ENCODE measurements at places on chromosomes 7 and 10.

- H3K27me3 ChIP-seq = no peaks in the 10 kb centered on the region
- H3K4me3 ChIP-seq = no peak overlapping the region
- H3K36me3 ChIP-seq = no peaks in the 10 kb centered on the region
- H3K27ac ChIP-seq = no peak overlapping the region
- peaks cover 37% of the 10 kb centered on the region for H3K4me1 ChIP-seq
Observed at GRCh38 chr10:71735709-71736569, 16.4 kb upstream of the C10orf105 start.

DNA sequence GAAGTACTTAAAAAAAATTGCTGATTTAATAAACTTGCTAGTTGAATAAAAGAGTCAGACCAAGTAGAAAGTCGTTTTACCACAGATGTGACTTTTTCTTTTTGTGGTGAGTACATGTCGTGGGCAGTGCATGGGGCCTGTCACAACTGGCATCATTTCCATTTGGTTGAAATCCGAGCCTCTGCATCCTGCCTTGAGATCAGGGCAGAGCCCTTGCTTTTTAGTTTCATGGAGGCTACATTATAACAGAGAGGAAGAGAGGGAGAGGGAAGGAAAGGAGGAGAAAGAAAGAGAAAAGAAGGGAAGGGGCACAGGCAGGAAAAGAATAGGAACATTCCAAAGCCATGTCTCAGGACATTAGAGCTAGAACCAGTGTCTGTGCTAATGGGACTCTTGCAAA is 20.4 kb upstream of the INSYN2A start:
- H3K4me1 ChIP-seq = no peaks in the 10 kb centered on the region
- H3K4me3 ChIP-seq = no peak overlapping the region
- H3K27ac ChIP-seq = no peak overlapping the region

DNA sequence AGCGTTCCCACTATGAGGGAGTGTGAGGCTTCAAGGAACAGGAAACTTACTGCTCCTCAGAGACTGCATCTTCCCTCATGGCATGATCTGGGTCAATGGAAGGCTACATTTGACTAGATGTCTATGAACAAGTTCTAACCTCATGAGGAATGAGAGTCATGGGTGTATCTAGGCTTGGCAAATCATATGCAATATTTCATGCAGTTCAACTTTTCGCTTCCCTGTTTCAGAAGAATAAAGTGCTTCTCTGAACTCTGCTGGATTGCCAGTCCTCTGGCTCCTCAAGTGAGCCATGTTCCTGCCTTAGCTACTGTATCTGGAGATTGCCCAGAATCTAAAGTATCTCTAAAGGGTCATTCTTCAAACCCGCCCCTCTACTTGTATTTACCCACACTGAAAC is 54.3 kb upstream of the SEMA3A start:
- H3K4me1 ChIP-seq = no peaks in the 10 kb centered on the region
- H3K27me3 ChIP-seq = no peaks in the 10 kb centered on the region
- H3K4me3 ChIP-seq = no peak overlapping the region
- no peak overlapping the region for H3K27ac ChIP-seq
- no peaks in the 10 kb centered on the region for H3K36me3 ChIP-seq

- DNase-seq = no peak
- H3K4me1 ChIP-seq = no peaks in the 10 kb centered on the region
- no peak overlapping the region for H3K4me3 ChIP-seq
- no peak overlapping the region for H3K27ac ChIP-seq
- no peaks in the 10 kb centered on the region for H3K36me3 ChIP-seq
Observed at GRCh38 chr7:120709972-120710320, 148.0 kb downstream of the TSPAN12 start.

GRCh38 chr10:81405399-81405798 is 469.6 kb upstream of the NRG3 start:
- no peaks in the 10 kb centered on the region for H3K4me1 ChIP-seq
- no peak for DNase-seq
- H3K27me3 ChIP-seq = no peaks in the 10 kb centered on the region
- no peaks in the 10 kb centered on the region for H3K36me3 ChIP-seq
- H3K27ac ChIP-seq = no peak overlapping the region
- no peak overlapping the region for H3K4me3 ChIP-seq

DNA sequence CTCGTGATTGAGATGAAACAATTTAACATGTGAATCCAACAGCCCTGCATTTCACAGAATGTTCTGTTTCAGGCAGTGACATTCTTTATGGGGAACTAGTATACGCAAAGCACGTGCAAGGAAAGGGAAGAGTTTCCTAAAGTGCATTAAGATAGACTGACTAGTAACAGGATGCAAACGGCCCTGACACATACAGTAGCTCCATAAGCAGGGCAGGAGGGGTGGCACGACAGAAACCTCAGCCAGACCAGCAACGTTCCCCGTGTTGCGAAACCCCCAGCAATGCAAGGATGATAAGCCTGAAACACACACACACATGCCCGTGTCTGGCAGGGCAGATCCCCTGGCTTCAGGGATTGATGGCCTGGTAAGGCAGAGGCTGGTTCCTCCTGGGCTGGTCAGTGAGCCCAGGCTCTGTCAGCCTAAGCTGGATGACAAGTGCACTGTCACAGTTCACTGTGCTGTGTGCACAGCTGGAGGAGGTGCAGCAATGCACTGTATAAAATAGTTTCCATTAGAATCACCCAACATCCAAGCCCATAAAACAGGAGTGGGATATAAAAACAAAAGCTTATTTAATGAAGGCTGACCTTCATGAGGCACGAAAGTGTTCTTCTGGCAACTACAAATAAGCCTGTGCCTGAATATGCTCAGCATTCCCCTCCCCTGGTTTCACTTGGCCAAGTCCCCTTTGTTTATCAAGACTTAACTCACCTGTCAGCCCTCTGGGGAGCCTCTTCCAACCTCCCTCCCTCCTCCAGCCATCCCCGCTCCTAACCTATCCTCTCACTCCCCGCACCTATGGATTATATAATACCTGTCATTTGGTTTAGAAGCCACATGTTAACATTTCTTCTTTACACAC is 88.8 kb downstream of the GSAP start:
- H3K4me3 ChIP-seq = no peak overlapping the region
- H3K4me1 ChIP-seq = no peaks in the 10 kb centered on the region
- peak; percentile 70 for DNase-seq
- peak overlapping the region; percentile 44 for H3K27ac ChIP-seq
- no peaks in the 10 kb centered on the region for H3K36me3 ChIP-seq

DNA sequence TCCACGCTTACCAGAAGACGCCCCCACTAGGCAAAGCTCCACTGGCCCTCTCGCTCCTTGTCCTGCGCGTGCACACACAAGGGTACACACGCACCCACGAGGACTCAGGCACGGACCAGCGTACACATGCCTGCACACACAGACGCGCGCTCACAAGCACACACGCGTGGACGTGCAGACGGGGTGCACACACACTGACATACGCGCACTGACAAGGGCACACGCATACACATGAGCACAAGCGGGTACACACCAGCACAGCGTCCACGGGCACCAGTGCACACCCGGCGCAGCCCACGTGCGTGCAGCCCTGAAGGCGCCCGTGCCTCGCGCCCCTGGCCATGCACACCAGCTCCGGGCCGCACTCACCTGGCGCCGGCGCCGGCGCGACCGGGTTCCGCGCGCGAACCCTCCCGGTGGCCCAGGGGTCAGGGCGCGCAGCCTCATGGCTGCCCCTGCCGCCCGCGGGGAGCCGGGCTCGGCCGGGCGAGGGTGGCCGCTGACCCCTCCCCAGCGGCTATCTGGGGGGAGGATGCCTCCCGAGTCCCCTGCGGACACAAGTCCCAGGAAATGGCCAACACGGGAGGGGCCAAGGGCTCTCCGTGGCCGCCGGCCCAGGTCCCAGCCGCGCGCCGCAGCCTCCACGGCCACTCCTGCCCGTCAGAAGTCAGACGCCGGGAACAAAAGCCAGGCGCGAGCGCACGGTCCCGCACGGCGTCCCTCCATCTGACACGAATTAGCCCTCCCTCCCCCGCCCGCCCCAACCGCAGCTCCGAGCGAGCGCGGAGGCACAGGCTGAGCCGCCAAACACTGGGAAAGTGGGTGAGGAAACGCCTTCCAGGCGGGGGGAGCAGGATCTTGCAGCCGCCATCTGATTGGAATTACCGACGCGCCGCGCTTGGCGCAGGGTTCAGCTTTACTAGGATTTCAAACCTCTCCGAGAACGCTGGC is 45.0 kb downstream of the TNS3 start:
- H3K27me3 ChIP-seq = no peaks in the 10 kb centered on the region
- DNase-seq = peak; percentile 77
- no peaks in the 10 kb centered on the region for H3K4me1 ChIP-seq

- H3K36me3 ChIP-seq = no peaks in the 10 kb centered on the region
- H3K4me1 ChIP-seq = no peaks in the 10 kb centered on the region
- H3K27me3 ChIP-seq = no peaks in the 10 kb centered on the region
- H3K27ac ChIP-seq = no peak overlapping the region
- no peak overlapping the region for H3K4me3 ChIP-seq
- no peak for DNase-seq
Observed at GRCh38 chr10:106967452-106967851, 197.1 kb downstream of the SORCS1 start.

GRCh38 chr7:81839708-81840369 is 70.0 kb upstream of the HGF start:
- H3K27me3 ChIP-seq = no peaks in the 10 kb centered on the region
- H3K27ac ChIP-seq = no peak overlapping the region
- H3K36me3 ChIP-seq = no peaks in the 10 kb centered on the region

DNA sequence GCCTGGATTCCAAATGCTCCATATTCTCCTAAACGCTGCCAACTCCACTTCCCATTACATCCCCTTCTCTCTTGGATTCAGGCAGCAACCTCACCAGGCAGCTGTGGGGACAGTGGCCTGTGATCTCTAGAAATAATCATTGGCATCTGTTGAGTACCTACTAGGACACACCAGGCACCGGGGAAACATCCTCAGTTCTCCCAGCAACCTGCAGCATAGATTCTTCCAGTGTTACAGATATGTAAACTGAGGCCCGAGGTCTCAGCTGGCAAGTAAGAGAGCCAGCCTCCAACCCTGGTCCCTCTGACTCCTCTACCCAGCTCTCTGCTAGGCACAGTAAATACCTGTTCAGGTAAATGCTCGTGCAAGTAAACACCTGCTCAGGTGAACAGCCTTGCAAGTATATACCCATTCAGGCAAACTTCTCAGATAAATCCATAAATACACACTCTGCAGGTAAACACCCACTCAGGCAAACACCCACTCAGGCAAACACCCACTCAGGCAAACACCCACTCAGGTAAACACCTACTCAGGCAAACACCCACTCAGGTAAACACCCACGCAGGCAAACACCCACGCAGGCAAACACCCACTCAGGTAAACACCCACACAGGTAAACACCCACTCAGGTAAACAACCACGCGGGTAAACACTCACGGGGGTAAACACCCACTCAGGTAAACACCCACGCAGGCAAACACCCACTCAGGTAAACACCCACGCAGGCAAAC is 18.7 kb downstream of the ASB13 start:
- peaks cover 20% of the 10 kb centered on the region for H3K36me3 ChIP-seq
- DNase-seq = no peak
- no peak overlapping the region for H3K27ac ChIP-seq
- no peak overlapping the region for H3K4me3 ChIP-seq

DNA sequence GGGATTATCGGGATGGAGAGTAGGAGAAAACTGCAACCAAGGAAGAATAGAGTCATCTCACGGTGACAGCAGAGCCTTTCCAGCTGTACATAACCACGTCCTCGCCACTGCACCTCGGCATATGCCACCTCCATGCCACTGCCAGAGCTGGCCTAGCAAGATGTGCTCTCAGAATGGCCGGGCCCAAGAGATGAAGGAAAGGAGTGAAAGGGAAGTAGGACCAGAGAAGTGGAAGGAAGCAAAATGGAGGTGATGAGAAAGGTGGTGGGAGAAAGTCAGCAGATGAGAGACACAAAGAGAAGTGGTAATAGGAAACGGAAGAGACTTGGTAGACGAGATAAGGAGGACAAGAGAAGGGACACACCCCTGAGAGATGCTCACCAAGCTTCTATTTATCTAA is 8.0 kb upstream of the CALU start:
- DNase-seq = no peak
- H3K27ac ChIP-seq = no peak overlapping the region
- H3K4me1 ChIP-seq = no peaks in the 10 kb centered on the region
- H3K27me3 ChIP-seq = no peaks in the 10 kb centered on the region

- no peak overlapping the region for H3K27ac ChIP-seq
- H3K4me1 ChIP-seq = no peaks in the 10 kb centered on the region
- no peaks in the 10 kb centered on the region for H3K27me3 ChIP-seq
- no peaks in the 10 kb centered on the region for H3K36me3 ChIP-seq
- DNase-seq = no peak
Observed at GRCh38 chr10:78460204-78460603, 426.5 kb downstream of the RPS24 start.

DNA sequence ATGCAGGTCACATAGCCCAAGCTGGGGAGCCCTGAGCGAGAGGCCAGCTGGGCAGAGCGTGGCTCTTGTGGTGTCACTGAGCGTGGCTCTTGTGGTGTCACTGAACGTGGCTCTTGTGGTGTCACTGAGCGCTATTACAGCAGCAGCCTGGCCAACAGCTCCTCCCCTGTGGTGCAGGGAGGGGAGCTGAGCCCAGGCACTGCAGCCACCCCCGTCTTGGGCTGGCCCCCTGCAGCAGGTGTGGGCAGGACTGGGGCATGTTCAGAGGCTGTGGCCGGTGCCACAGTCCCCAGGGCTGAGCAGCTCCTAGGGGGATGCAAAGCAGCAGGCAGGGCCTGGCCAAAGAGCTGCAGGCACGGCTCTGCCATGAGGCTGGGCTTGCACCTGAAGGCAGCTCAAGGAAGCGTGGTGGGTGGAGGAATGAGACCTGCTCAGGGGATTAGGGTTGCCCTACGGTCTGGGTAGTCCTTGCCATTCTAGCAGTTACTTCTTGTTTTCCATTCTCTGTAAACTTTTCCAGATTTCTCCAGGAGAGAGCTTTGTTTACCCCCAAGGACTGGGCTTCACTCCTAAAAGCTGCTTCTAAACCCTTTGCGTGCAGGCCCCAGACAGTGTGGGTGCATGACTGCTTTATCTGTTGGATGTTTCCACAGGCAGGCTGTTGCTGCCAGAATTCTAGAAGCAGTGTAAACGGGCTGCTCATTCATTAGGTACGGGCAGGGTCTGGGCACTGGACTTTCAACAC is 29.2 kb downstream of the ZNF783 start:
- no peak overlapping the region for H3K4me3 ChIP-seq
- H3K4me1 ChIP-seq = no peaks in the 10 kb centered on the region
- H3K36me3 ChIP-seq = peaks cover 8% of the 10 kb centered on the region
- H3K27ac ChIP-seq = no peak overlapping the region
- no peaks in the 10 kb centered on the region for H3K27me3 ChIP-seq

- no peak overlapping the region for H3K27ac ChIP-seq
- no peaks in the 10 kb centered on the region for H3K27me3 ChIP-seq
- no peaks in the 10 kb centered on the region for H3K36me3 ChIP-seq
- no peak for DNase-seq
- H3K4me3 ChIP-seq = no peak overlapping the region
Observed at GRCh38 chr10:56357018-56357417, 4.0 kb downstream of the ZWINT start.

- no peaks in the 10 kb centered on the region for H3K27me3 ChIP-seq
- no peak overlapping the region for H3K4me3 ChIP-seq
- no peak for DNase-seq
- no peaks in the 10 kb centered on the region for H3K4me1 ChIP-seq
- no peaks in the 10 kb centered on the region for H3K36me3 ChIP-seq
Observed at GRCh38 chr10:12592967-12593366, 243.6 kb downstream of the CAMK1D start.

- no peak overlapping the region for H3K4me3 ChIP-seq
- no peaks in the 10 kb centered on the region for H3K27me3 ChIP-seq
- DNase-seq = no peak
- H3K36me3 ChIP-seq = no peaks in the 10 kb centered on the region
- H3K27ac ChIP-seq = no peak overlapping the region
Observed at GRCh38 chr7:102319671-102320070, 33.0 kb downstream of the SH2B2 start.

GRCh38 chr7:31776616-31777015 is 89.6 kb downstream of the PPP1R17 start:
- H3K4me3 ChIP-seq = no peak overlapping the region
- no peaks in the 10 kb centered on the region for H3K27me3 ChIP-seq
- DNase-seq = no peak
- no peaks in the 10 kb centered on the region for H3K36me3 ChIP-seq

Measured in right atrium auricular region (tissue), 2 donors.